ENCODE measurements at places on chromosomes 2 and 18. TPM values are rescaled to one million over a fixed set of nuclear protein-coding genes. Genes with fewer than 3 reads are reported as not detected.

GRCh38 chr2:8592736-8593135, 89.1 kb upstream of the ID2 start:
- DNase-seq, result no peak

DNA sequence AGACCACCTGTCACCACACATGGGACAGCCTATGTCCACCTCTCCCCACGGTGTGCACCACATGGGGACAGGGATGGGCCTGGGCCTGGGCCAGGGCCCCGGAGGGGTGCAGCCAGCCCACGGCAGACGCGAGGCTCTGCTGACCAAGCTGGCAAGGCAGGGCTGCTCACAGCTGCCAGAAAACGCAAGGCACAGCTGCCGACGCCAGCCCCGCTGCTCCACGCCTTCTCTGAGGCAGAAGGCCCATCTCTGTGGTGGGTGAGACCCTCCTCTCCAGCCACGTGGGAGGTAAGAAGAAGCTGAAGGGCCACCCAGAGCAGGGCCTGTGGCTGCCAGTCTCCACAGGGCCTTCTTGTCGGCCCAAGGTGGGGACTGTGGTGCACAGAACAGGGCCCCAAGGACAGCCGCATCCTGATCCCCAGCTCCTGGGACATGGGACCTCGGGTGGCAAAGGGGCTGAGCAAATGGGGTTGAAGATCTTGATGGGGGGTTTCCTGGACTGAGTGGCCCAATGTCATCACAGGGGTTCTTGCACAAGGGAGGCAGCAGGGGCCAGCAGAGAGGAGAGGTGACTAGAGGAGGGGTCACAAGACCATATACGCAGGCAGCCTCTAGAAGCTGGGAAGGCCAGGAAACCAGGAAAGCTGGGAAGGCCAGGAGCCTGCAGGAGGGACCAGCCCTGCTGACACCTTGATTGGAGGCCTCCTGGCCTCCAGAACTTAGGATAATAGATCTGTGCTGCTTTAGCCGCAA, 72.3 kb downstream of the NDUFA10 start:
- DNase-seq, result no peak

DNA sequence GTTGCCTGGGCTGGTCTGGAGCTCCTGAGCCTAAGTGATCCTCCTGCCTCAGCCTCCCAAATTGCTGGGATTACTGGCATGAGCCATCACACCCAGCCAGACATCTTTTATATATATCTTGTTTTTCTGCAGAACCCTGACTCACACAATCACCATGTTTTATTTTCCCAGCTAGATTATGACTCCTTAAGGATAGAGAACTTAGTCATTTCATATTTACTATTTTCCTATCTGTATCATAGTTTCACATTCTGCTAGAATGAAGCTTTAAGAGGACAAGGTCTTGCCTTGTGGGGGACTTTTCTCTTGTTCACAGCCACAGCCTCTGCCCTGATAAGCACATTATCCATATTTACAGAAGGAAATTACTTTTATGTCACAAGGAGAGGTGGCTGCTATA, 73.9 kb downstream of the LBH start:
- DNase-seq, result peak; percentile 23

TLX2 gene
- total RNA-seq, result 0.52 TPM

ACP1 gene
- total RNA-seq, result 127 TPM
